Breast epithelium (tissue), 4 donors: ENCODE measurements at places on chromosomes 2 and 18.

GRCh38 chr2:143345887-143346787 is 216.9 kb downstream of the ARHGAP15 start:
- DNase-seq, result no peak

DNA sequence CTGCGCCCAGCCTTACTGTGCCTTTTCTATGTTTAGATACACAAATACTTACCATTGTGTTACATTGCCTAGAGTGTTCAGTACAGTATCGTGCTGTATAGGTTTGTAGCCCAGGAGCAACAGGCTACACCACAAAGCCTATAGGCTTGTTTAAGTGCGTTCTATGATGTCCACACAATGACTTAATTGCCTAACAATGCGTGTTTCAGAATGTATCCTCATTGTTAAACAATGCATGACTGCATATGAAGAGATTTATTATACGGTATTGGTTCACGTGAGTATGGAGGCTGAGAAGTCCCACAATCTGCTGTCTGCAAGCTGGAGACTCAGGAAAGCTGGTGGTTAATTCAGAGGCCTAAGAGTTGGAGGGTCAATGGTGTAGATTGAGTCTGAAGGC is 46.1 kb upstream of the MGAT4A start:
- DNase-seq, result no peak

DNA sequence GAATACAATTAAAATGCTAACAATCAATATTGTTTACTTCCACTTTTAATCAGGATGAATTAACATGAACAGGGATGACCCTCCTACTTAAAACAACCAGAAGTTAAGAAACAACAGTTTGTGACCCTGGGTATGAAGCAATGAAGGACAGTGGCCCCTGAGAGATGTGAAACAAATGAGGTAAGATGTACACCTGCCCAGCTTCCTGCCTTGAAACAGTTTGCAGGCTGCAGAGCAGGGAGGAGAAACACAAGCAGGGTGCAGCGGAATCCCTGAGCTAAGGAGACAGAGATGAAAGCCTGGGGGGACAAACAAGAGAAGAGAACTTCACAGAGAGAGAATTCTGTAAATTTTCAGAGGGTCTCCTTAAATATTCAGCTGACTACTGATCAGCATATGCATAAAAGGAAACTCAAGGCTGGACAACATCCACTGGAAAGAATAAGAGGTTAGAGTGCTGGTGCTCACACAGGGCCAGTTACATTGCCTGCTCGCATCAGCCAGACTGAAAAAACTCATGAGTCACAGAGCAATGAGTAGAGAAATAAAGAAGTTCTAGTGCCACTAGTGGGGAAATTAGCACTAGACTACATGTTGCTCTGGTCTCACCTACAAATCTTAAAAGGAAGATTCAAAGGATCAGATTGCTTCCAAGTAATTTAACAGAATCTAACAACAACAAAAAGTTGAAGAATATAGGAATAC is 106.4 kb downstream of the PID1 start:
- DNase-seq, result no peak

GRCh38 chr2:222311319-222311977 is 12.7 kb upstream of the PAX3 start:
- no peak for DNase-seq

DNA sequence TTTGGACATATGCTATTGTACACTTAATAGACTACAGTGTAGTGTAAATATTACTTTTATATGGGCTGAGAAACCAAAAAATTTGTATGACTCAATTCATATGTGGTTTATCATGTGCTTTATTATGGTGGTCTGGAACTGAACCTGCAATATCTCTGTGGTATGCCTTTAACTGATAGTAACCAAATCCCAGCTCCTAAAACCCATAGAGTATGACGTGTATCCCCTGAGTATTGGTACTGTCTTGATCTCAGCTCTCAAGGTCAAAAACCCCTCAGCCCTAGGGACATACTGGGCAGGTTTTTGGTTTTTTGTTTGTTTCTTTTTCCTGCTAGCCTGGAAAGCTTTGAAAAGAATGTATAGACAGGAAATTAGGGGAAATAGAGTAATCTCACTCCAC is 42.2 kb upstream of the ARHGAP15 start:
- no peak for DNase-seq
